ENCODE measurements at places on chromosomes 16 and 17.

- DNase-seq = no peak
Observed at GRCh38 chr16:19674485-19674884, 43.5 kb downstream of the KNOP1 start.

- DNase-seq = no peak
Observed at GRCh38 chr17:31546650-31547049, 155.2 kb downstream of the RAB11FIP4 start.

- DNase-seq = no peak
Observed at GRCh38 chr17:53391197-53391596, 431.5 kb upstream of the KIF2B start.

DNA sequence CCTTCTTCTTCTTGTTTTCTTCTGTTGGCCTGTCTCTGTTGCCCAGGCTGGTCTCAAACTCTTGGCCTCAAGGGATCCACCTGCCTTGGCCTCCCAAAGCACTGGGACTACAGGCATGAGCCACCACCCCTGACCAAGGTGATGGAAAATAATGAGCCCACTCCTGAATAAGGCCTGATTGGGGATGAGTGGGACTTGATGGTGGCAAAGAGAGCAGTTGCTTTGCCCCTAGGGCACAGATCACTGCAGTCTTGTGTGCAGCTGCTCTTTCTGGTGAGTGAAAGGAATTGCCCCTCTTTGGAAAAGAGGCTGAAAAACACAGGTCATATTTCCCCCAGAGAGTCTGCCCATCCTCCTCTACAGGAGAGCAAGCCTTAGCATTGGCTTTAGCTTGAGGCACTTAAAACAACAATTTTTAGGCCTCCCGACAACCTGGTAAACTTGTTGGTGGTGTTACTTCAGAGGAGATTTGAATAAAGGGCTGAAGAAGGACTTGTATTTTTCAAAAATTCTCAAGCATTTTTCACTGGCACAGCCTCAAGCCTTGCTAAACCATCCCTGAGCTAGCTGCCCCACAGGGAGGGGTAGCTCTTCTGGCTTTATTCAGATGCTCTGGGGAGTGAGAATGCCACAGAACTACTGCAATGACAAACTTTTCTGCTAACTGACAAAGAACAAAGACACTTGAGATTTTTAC is 6.1 kb upstream of the PDP2 start:
- DNase-seq = no peak

GRCh38 chr16:19294156-19294649 is 8.7 kb downstream of the CLEC19A start:
- peak; percentile 11 for DNase-seq

DNA sequence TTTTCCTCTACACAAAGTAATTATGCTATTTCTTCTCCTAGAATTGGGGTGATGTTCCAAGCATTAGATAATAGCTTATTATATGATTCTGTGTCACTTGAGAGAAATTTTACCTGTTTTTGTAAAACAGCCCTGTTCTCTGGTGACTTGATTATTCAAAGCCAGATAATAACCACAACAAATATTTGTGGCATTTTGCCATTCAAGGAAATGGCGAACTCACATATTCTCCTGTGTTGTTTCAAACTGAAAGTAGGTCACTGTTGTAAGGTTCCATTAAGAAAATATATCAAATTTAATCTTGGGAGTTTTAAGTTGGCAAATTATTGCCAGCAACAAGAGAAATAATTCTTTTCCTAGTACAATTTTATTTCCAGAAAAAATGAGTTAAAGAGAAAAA is 124.8 kb downstream of the STXBP4 start:
- DNase-seq = no peak

- no peak for DNase-seq
Observed at GRCh38 chr17:4162775-4163466, 19.9 kb downstream of the CYB5D2 start.

GRCh38 chr17:42536372-42537155 is 523 bp downstream of the NAGLU start:
- DNase-seq = no peak

DNA sequence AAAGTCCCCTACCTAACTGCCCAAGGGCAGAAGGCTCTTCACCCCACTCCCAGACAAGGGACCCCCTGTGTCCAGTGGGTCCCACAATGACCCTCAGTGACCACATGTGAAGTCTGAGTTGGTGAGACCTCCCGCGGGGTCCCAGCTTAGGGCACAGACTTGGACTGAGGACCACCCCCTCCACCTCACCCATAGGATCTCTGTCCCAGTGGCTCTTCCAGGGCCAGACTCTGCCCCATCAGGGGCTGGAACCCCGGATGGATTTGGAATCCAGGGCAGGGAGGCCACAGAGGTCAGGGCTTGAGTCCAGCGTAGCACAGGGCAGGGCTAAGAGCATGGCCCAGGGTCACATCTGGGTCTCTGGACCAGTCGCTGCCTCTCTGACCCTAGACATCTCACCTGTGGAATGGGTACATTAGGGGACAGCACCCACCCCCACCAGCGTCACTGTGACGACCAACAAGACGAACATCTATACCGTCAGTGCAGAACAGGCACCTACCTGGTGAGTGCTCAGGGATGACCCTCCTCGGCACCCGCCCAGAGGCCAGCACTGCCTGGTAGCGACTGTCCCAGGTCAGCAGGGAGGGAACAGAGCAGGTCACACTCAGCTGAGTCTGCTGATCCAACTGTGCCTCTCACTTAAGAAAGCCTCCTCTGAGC is 37.7 kb downstream of the TNFRSF13B start:
- DNase-seq = no peak

DNA sequence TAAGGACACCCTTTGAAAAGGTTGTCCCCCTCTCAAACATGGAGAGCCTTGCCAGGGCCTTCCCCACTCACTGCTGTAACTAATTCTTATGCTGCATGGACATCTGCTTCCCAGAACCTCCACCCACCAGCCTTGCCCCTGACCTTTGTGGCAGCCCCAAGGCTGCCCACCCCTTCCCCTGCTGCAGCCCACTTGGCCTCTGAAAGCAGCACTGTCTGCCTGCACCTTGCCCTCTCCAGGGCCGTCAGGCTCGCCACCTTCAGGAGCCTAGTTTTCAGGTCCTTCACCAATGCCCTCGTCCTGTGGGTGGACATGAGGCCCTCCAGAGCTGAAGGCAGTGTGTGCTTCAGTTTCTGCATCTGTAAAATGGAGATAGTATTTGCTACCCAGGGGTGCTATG is 2.7 kb upstream of the CORO1A start:
- DNase-seq = no peak
